Suprapubic skin (tissue), 4 donors: ENCODE measurements at places on chromosomes 4 and X.

DNA sequence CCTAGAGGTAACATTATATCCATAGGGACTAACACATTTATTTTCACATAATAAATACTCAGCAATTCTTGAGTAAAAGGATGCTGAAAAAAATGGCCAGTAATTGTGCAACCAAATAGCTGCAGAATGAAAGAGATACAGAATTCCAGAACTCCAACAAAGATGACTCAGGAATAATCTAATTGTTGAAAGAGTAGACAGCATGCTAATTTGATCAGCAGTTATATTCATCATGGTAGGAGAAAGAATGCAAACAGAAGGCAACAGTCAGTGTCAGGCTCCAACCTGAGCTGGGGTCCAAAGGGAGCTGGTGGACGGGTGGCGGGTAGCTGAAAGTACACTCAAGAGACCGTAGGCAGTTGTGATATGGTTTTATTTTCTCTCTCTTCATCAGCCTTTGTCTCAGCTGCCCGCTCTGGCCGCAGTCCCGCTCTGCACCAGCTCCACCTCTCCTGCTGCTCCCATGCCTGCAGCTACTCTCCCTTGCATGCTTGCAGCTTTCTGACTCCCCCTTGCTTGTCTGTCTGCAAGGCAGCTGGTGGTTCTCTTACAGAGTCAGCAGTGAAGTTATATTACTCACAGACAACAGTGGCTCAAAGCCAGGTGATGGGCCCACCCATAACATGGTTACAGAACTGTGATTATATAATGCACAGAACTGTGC is 1150.1 kb downstream of the STIM2 start:
- DNase-seq = no peak

- DNase-seq = no peak
These were observed 100.1 kb downstream of the EIF4E start for GRCh38 chr4:98828801-98829200.

DNA sequence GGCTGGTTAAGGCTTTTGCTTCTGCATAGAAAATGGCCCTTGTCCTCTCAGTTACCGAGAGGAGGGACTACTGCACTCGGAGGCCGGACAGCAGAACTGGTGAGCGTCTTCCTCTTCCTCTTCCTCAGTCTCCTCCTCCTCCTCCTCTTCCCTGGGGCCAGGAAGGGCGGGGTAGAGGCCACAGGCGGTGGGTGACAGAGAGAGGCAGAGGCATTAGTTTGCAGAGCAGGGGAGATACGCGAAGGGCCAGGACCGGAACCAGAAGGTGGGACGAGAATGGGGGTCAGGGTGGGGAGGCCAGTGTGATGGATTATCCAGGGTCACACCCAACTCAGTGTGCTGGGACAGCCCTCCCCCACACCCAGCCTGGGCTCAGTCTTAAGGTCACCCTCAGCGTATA is 14.5 kb downstream of the IQSEC2 start:
- DNase-seq = no peak

DNA sequence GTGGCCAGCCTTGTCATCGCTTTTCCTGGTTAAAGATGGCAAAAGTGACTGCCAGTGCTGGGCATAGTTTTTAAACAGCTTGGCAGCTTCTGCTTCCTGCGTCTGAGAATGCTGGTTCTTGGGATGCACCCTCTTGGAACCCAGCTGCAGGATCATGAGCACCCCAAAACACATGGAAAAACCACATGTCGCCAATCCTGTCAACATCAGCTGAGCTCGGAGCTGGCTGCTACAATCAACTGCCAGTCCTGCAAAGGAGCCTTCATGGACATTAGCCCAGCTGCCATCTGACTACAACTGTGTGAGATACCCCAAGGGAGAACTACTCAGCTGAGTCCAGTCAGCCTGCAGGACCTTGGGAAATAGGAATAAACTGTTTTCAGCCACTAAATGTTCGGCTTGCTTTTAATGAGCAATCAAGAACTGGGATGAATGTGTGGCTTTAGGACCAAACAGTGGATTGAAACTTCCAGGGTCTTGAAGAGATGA is 31.0 kb downstream of the OSTC start:
- DNase-seq = no peak

DNA sequence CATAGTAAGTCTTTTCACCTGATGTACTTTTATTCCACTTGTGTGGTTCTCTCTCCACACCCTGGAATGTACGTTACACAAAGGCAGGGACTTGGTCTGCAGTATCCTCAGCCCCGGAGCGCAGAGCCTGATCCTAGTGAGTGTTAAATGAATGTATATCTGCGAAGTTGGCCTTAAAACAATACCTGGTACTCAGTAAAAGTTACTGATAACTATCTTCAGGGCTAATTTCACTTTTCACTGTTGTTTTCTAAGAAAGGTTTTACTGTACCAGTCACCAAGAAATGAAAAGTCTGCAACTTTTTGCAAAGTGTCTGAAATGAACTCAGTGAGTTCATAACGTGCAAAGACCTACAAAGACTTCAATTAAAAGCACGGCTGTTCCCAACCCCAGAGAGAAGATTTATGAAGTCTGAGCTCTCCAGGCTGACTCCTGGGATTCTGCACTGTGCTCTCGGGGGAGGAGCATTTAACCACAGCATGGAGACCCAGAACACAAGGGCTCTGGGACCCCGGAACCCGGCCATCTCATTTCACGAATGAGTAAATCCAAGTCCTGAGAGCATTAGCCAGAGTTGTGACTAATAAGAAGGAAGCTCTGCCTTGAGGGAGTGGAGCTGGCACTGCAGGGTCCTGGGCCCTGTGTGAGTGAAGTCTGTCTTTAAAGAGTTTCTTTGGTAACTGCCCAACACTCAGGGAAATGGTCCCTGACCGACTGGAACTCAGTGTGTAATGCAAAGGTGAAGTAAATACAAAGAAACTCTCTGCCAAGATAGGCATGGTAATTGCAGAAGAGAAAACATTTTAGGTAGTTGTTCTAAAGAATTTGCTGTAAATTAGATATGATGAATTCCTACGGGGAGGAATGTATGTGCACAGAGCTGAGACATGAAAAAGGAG is 165.8 kb downstream of the NSUN7 start:
- no peak for DNase-seq

- no peak for DNase-seq
These were observed 518.9 kb downstream of the MID1IP1 start for GRCh38 chrX:39320165-39320564.

DNA sequence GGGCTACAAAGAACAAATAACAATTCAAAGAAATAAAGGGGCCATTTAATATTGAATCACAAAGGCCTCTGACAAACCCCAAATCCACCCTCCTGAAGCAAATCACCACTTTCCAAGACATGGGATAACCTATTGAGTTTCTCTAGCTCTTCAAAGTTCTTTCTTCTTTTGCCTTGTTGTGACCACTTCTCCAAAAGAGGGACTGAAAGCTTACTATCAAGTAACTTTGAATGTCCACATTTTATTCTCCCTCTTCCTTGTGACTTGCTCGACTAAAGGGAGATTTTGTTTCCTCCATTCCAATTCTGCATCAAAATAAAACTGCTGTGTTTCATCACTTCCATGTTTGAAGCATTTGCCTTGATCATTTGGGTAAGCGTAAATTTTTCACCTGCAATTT is 166.6 kb upstream of the SLC7A11 start:
- DNase-seq = no peak
